Activated CD4-positive, alpha-beta memory T cell treated with anti-CD3 and anti-CD28 coated beads for 36 hours (primary cell): ENCODE measurements at places on chromosomes 7 and 10.

DNA sequence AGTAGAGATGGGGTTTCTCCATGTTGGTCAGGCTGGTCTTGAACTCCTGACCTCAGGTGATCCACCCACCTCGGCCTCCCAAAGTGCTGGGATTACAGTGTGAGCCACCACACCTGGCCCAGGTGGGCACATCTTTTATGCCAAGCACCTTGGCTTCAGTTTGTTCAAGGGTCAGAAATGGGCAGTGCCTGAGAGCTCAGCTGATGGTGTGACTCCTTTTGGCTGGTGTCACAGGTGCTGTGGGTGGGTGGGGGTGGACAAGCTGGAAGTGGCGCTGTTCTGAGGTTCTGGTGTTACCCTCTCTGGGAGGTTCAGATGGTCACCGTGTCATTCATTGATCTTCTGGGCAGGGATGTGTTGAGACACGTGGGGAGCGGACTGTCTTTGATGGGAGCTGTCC, 11.5 kb downstream of the ADCY1 start:
- DNase-seq, result peak; percentile 7

GRCh38 chr7:11331128-11332102, 357.7 kb downstream of the PHF14 start:
- no peak for DNase-seq

DNA sequence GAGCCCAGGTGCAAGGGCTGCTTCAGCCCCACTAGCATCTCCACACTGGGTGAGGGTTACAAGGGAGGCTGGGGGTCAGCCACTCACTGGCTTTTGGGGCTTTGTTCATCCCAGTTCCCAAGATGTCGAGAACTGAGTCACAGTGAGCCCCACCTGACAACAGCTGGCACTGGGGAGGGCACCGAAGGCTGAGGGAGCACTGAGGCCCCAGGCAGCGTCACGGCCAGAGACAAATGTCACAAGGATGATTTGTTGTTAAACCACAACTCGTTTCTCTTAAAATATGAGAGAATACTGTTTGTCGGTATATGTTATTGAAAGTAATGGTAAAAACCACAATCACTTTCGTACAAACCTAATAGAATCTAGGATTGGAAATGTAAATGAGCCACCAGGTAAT, 219.9 kb downstream of the CELF2 start:
- peak; percentile 78 for DNase-seq

DNA sequence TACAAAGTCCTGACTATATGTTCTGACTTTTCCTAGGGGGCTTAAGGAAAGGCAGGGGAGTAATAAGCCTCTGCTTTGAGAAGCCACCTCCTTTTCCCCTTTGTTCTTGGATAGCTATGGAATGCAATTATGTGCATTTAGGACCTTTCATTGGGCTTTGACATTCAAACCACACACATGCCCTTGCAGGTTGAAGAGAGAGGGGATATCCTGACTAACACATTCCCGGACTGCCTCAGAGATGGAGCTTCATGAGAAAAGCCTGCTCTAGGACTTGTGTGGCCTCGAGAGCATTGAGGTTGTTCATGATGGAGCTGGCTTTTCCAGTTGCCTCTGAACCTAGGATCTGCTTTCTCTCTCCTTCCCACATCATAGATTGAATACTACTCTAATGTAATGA, 694.5 kb downstream of the LRMDA start:
- DNase-seq, result no peak

DNA sequence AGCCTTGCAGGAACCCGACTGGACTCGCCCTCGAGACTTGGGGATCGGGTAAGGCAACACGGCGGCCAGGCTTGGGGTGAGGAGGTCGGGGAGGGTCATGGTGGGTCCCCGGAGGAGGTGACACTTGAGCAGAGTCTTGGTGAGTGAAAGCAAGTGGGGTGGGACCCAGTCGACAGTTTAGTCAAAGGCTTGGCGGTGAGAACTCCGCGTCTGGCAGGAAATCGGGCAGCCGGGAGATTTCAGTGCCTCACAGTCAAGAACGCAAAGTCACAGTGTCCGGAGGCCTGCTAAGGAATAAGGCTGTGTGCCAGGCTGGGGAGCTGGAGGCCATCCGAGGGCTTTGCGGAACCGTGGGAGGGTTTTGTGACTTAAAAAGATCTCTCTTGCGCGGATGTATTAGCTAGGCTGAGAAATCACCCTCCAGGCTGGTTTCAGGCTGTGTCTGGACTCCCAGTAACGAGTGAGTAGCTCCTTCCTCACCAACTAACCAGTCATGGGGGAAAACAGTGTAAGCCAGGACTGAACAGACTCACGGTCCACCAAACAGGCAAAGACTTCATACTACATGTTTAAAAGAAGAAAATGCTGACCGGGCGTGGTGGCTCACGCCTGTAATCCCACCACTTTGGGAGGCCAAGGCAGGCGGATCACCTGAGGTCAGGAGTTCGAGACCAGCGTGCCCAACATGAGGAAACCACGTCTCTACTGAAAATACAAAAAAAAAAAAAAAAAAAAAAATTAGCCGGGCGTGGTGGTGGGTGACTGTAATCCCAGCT, 613 bp downstream of the AP5Z1 start:
- peak; percentile 73 for DNase-seq
